NCI-H2029 treated with DMSO at 0.1 percent for 48 hours (cell line): ENCODE measurements at places on chromosomes 6 and 20.

GRCh38 chr6:30234356-30234755, 21.1 kb upstream of the TRIM26 start:
- no peak for DNase-seq

DNA sequence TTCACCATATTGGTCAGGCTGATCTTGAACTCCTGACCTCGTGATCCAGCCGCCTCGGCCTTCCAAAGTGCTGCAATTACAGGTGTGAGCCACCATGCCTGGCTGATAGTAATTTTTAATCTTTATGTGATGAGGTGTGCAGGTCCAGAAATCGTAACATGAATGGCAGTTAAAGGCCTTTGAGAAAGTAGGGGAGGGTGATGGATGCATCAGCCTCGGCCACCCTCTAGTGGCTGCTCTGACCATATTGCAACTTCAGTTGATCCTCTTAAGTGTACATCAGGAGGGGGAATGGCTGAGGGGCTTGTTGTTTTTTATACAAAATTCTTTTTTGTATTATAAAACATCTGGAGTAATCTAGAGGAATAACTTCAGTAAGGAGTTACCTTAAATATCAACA, 193.0 kb downstream of the ZFAND3 start:
- no peak for DNase-seq

- no peak for DNase-seq
Measured at GRCh38 chr6:80544976-80545722, 438.7 kb downstream of the BCKDHB start.

GRCh38 chr20:16438100-16438499, 135.1 kb downstream of the KIF16B start:
- no peak for DNase-seq

- no peak for DNase-seq
Measured at GRCh38 chr6:85574932-85575598, 18.6 kb downstream of the SNX14 start.

GRCh38 chr20:24737212-24737850, 211.7 kb upstream of the CST7 start:
- no peak for DNase-seq

DNA sequence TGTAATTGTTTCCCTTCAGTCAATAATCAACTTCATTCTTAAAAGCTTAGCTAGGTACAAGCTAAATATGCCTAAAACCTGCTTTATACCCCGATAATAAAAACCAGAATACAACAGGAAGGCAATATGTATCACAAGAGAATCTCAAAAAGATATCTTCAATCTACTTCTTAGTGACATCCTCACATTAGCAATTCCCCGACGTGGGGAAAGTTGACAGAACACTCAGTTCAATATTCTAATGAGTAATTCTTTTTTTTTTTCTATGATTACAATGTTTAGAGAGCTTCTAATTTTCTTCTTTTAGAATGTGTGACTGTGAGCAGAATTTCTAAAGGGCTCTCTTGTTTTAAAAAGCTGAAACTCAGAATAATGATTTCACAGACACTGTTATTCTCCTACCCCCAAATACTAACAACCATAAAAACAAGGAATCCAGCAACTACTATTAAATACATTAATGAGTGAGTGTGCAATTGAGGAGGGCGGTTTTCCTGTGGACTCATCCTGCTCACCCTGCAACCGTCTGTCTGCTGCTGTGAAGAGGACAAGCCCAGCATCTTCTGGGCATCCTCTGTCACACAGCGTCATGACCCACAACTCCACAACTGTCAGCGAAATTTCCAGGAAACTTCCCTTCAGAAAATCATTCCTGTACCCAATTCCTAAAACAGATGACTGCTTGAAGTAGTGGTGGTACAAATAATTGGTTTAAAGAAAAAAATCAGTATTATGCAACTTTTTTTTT, 68.1 kb downstream of the DTNBP1 start:
- no peak for DNase-seq
